ENCODE measurements at places on chromosomes 6 and 20.

DNA sequence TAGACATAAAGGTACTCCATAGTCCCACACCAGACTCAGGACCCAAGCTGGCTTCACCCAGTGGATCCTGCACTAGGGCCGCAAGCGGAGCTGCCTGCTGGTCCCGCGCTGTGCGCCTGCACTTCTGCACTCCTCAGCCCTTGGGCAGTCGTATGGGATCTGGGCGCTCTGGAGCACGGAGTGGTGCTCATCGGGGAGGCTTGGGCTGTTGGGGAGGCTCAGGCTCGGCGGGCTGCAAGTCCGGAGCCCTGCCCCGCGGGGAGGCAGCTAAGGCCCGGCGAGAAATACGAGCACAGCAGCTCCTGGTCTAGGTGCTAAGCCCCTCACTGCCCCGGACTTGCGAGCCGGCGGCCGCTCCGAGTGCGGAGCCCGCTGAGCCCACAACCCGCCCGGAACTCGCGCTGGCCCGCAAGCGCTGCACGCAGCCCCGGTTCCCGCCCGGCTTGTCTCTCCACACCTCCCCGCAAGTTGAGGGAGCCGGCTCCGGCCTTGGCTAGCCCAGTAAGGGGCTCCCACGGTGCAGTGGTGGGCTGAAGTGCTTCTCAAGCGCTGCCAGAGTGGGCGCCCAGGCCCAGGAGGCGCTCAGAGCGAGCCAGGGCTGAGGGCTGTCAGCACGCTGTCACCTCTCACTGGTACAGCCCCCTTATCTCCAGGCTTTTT lies 33.4 kb upstream of the GCNT2 start:
- no peak for DNase-seq

GRCh38 chr20:48949304-48950170 lies 28.0 kb downstream of the ARFGEF2 start:
- DNase-seq = no peak

- no peak for DNase-seq
Measured at GRCh38 chr6:161922631-161923119, 648.8 kb upstream of the AGPAT4 start.

DNA sequence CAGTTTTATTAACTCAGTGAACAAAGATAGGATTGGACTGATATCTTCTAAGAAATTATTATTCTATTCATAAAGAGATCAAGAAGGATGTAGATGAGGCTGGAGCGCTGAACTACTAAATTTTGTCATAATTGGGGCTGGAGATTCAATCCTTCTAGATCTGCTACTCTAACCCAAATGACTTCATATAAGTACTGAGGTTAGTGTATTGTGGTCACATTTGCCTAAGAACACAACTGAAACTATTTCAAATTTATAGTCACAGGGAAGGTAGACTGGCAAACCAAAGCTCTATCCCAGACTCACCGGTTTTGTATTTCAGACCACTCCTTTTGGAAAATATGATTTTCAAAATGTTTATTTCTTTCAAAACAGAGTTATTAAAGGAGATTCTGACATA lies 96.7 kb downstream of the BMP5 start:
- DNase-seq = no peak

- no peak for DNase-seq
Measured at GRCh38 chr6:120938164-120938875, 396.0 kb downstream of the TBC1D32 start.

- no peak for DNase-seq
Measured at GRCh38 chr20:51803148-51803854, 980 bp upstream of the SALL4 start.

GRCh38 chr6:124721331-124721730 lies 240.9 kb upstream of the RNF217 start:
- DNase-seq = no peak

DNA sequence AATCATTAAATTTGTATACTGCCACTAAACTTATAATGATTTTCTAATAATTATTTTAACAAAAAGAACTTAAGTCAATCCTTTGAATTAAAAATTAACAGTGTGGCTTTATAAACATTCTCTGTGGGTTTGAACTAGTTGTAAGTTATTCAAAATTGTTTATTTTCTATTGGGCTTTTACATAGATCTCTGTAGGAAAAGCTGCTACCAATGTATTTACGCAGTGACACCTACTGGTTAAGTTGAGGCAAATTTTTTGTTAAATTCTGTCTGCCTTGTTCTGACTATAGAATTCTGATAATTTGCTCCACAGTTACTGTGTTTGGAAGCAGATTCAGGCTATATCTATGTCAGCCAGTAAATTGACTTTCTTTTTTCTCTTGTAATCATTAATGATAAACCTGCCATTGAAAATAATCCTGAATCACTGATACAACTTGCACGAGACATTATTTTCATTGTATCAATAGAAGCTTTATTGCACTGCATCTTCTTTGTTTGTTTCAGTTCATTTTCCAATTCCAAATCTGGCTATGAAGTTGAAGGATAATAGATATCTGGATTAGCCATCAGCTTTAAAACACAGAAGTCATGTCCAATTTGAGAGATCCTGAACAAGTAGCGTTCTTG lies 66.0 kb upstream of the UTRN start:
- peak; percentile 64 for DNase-seq

DNA sequence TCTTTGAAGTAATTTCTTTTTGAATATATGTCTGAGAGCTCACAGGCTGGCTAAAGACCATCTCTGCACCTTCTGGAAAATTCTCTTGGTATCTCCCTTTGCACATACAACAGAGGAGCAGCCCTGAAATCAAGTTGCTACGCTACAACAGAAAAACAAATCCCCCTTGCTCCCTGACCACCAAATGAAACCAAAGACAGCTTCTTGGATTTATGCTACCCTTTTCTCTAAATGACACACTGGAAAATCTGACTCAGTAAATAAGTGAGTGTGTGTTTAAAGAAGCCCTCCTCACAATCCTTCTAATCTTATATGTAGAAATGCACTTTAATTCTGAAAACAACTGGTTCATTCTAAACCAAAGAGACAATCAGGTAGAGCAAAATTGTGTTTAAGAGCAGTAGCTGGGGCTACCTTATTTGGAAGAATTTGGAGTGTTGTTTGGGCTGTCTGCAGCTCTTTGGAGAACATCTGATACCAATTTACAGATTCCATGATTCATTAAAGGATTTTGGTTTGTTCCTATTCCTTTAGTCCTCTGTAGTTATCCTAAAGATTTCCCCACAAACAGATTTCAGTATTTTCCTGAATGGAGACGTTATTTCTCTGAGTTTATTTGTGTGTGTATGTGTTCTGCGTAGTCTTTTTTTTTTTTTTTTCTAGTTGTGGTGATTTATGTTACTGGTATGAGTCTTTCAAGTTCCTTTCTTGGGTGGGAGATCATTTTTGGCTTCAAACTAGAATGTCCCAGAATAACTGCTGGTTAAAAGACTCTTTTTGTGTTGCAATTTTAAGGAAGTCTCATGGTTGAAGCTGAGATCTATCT lies 36.4 kb upstream of the UTRN start:
- DNase-seq = no peak

DNA sequence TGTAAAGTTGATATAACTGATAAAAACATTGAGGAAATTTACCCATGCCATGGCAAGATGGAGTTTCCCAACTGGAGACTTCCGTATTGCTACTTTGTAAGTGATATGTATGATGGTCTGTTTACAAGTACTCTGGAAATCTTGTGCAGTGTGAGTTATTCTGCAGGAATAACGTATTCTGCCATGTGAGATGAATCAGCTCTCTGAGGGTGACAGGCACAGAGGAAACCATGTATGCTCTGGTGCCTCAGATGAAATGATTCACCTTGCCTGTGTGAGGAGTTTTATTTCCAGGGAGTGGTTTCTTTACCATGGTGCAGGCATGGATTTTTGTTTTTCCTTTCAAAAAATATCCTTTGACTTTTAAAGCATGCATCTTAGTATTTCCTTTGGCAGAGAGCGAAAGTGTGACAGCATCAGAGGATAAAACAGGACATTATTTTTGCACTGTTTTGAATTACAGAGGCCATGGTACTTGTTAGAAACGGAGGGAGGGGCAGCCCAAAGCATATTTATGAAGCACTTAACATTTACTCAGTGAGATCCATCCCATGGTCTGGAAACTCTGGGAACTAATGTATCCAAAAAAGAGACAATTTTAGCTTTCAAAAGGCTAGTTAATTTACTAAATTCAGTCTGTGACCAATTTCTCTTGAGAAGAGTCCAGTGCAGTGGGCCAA lies 36.0 kb upstream of the MTRF1L start:
- no peak for DNase-seq

GRCh38 chr6:20467437-20467836 lies 65.8 kb downstream of the E2F3 start:
- DNase-seq = no peak

- no peak for DNase-seq
Measured at GRCh38 chr6:106369739-106370138, 9.2 kb downstream of the CRYBG1 start.

GRCh38 chr6:99426451-99426757 lies 1.3 kb upstream of the PNISR start:
- DNase-seq = no peak

DNA sequence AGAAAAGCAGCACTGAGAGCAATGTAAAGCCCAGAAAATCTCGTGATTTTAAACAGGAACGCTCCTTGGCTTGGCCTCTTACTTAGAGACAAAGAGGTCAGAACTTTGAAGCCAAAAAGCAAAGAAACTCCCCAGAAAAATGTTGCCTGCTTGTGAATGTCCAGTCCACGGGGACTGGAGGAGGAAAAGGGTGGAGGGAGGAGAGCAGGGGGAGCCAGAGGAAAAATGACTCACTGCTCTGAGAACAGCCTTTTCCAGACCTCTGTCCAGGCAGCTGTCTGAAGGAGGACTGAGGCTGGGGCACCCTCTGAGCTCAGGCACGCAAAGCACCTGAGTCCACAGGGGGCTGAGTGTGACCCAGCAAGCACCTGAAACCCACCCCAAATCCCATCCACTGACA lies 64.7 kb downstream of the TRAM2 start:
- DNase-seq = no peak

GRCh38 chr6:29510202-29510601 lies 22.4 kb upstream of the MAS1L start:
- DNase-seq = no peak

- DNase-seq = no peak
Measured at GRCh38 chr6:31305703-31306219, 33.9 kb upstream of the HLA-C start.

GRCh38 chr20:53678315-53678989 lies 84.8 kb upstream of the ZNF217 start:
- DNase-seq = no peak

- DNase-seq = no peak
Measured at GRCh38 chr20:25318471-25319240, 70.8 kb downstream of the PYGB start.

DNA sequence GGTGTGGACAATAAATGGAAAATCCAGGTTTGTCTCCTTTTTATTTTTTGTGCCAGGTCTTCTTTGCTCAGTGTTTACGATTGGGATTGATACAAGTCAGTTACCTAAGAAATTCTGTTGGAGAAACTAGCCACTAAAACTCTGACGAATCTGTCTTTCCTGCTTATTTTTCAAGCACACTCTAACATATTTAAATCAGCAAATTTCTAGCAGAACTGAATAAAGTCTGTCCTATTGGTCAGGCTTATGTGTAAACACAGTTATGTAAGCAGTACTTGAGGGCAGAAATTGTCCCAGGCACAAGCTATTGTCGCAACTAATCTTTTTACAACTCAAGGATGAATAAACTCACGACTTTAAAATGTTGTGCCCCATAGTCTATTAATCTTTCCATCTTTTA lies 12.1 kb upstream of the EXOC2 start:
- no peak for DNase-seq

- DNase-seq = no peak
Measured at GRCh38 chr6:149729824-149730223, 11.9 kb upstream of the LATS1 start.

GRCh38 chr6:66948106-66948505 lies 1241.1 kb upstream of the EYS start:
- DNase-seq = no peak

DNA sequence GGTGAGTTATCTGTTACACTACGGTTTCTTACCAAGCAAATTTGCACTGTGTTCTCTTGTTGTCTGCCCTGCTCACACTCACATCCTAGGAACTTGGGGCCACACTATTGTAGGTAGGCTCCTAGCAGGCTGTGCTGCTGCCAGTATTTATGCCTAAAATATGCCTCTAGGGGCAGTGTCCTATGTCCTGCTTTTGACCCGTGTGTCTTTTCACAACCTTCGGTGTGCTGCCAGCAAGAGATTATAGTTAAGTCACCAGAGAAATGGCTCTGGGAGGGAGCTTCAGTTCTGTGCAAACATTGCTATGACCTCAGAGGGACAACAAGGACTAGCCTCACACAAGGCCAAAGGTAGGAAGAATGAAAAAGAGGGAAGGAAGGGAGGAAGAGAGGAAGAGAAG lies 8.9 kb upstream of the TAAR5 start:
- DNase-seq = no peak

GRCh38 chr20:5402903-5403531 lies 86.3 kb upstream of the PROKR2 start:
- DNase-seq = peak; percentile 6

DNA sequence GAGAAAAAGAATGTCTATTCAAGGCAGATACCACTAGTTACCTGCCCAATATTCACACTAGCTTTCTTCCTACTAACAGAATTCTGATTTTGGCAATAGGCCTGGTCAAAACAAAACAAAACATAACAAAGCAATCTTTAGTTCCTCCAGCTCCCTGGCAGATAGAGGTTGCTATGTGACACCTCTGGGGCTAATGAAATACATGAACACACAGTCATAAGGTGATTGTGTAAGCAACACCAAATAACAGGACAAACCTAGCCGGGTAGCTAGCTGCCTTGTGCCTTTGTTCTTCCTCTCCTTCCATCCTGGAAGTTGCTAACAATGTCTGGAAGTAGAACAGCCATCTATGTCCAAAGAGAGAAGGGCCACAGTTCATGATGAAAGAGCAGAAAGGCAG lies 6.0 kb upstream of the HMGN3 start:
- no peak for DNase-seq

- DNase-seq = no peak
Measured at GRCh38 chr6:4801491-4802110, 25.4 kb downstream of the CDYL start.

DNA sequence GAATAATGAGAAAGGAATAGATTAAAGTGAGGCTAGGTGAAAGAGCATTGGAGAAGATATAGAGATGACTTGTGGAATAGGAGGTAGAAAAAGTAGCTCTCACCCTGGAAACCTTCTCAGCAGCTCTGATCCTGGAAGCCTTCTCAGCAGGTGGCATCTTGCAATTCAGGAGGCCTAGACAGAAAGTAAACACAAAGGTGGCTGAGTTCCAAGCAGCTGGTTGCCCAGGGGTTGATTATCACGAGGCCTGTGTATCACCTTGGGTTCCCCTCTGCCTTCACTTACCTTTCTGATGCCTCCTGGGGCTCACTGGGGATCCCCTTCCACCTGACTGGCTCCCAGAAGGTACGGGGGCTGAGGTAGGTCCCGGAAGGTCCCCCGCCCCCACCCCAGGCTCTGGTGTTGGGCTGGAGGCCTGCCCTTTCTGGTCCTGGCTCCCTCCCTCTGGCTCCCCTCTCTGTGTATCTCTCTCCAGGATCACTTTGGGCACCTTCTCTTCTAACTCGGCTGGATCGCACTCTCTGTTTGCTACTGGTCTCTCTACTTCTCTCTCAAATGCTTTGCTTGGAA lies 9.7 kb downstream of the MDC1 start:
- DNase-seq = no peak

Measured in CD4-positive, alpha-beta T cell treated with Interleukin-2 at 100 ng/mL for 4 hours (primary cell).